ENCODE measurements at places on chromosomes 3 and 15.

DNA sequence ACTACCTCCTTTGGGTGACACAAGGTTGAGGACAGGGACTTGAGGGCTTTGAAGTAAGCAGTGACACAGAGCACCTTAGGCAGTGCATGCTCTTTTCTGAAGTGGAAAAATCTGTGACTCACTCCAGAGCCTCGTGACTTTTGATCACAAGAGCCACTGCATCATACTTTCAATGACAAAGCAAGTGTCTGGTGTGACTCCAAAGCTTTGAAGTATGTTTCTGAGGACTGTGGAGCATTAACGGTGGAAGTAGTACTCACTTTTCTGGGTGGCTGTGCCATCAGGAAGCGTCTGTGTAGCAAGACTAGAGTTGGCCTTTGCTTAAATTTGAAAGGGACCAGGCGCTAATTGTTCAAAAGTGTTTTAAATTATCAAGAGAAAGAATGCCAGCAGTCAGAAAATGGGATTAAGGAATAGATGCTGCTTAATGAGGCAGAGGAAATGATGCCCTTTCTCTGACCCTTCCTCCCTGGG lies 210.7 kb upstream of the TRIM42 start:
- DNase-seq: no peak

GRCh38 chr3:122620399-122620798 lies 42.9 kb downstream of the PARP15 start:
- DNase-seq: no peak

DNA sequence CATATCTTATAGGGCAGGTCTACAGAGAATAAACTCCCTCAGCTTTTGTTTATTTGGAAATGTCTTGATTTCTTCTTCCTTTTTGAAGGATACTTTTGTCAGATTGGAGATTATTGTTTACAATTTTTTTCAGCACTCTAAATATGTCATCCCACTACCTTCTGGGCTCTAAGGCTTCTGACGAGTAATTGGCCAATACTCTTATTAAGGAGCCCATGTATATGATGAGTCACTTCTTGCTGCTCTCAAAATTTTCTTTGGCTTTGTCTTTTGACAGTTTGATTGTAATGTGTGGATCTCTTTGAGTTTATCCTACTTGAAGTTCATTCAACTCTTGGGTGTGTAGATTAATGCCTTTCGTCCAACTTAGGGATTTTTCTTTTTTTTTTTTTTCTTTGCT lies 28.9 kb upstream of the CD200R1L start:
- no peak for DNase-seq

DNA sequence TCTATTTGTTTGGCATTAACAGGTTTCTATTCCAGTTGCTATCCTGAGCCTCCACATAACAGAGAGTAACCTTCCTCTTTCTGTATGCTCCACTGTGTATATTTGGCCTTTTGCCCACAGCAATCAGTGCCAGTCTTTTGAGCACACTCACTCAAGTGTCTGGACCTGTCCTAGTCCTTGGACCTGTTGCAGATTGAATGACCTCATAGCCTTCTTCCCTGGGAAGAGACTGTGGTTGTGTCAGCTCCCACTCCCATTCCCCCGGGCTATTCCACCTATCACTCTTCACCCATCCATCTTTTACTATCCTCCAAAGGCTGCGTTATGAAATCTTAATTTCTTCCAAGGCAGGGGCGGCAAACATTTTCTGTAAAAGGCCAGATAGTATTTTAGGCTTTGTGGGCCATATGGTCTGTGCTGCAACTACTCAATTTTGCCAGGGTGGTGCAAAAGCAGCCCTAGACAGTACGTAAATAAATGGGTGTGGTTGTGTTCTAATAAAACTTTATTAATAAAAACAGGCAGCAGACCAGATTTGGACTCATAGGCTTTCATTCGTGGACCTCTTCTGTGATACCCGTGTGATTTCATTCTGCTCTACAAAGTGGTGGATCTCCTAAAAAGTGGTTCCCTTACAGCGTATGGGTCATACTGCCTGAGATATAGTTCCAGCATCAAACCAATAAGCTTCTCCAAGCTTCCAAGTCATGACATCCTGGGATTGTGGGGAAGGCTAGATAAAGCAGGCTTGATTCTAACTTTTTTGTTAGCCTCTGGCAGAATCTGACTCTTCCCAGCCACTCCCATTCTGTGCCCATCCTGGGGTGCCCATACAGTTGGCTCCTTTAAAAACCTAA lies 57.4 kb downstream of the CDAN1 start:
- no peak for DNase-seq

DNA sequence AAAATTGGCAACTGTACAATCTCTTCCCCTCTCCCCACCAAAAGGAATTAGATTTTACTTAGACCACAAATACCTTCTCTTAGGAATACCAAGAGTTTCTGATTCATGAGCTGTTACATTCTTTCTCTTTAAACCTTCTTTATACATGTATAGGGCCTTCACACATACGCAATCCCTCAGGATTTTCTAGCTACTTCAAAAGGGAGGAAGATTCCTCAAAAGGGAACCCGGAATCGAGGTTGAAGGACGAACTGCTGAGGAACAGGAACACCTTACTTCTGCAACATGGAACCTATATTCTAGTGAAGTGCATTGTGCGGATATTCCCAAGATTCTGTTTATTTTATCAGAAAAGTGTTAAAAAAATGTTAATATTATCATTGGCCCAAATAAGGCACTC lies 52.3 kb downstream of the GABRB3 start:
- DNase-seq: no peak

GRCh38 chr3:16999871-17000270 lies 115.1 kb downstream of the PLCL2 start:
- DNase-seq: no peak

GRCh38 chr3:142243134-142243533 lies 17.7 kb upstream of the GK5 start:
- no peak for DNase-seq

- no peak for DNase-seq
Measured at GRCh38 chr3:153640689-153641665, 479.0 kb downstream of the RAP2B start.

- no peak for DNase-seq
Measured at GRCh38 chr15:43769584-43770228, 7.1 kb downstream of the ELL3 start.

- DNase-seq: no peak
Measured at GRCh38 chr3:144351773-144352365, 380.2 kb downstream of the DIPK2A start.

- DNase-seq: no peak
Measured at GRCh38 chr3:105334138-105334882, 32.4 kb upstream of the ALCAM start.

DNA sequence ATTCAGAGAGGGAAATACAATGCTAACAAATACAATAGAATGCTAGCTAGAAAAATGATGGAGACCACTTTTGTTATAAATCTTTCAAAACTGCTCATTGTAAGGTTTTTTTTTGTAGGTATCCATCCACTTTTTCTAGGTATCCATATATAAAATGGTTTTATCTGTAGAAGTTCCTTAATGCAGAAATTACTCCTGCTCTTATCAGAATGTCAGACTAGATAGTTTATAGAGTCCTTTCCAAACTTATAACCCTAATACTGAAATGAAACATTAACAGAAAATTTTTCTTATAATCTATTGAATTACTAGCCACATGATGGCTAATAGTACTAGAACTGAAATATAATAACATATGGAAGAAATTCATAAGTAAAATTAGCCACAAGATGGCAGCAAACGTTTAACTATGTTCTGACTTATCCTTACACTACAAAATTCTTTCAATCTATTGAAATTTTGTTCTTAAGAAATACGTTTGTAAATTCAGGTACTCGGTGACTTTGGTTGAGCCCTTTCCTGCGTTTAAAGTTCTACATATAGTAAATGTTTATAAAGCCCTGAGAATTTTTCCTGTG lies 58.5 kb downstream of the ECT2 start:
- DNase-seq: no peak

DNA sequence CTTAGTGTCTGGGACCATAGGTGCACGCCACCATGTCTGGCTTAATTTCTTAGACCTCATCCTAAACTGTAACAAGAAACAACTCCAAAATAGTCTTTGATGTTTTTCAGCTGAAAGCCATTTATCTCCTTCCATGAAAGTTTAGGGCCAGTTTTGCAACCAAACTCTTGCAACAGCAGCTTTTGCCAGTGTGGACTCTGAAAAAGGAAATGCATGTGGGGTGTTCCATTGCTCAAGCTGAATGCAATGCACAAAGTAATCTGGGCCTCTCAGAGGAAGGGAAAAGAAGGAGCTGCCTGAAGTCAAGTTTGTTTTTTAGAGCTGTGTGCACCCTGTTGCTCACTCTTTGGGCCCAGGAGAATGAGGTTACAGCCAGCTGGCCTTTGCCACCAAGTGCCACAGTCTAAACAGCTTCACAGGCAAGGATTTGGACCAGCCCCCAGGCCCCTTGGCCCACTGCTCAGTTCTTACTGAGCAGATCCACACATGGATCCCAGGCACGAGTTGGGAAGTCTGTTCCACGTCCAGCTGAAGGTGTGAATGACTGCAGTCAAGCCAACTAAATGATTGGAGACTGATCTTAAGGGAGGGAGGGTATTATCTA lies 212.3 kb upstream of the LRRFIP2 start:
- DNase-seq: no peak

DNA sequence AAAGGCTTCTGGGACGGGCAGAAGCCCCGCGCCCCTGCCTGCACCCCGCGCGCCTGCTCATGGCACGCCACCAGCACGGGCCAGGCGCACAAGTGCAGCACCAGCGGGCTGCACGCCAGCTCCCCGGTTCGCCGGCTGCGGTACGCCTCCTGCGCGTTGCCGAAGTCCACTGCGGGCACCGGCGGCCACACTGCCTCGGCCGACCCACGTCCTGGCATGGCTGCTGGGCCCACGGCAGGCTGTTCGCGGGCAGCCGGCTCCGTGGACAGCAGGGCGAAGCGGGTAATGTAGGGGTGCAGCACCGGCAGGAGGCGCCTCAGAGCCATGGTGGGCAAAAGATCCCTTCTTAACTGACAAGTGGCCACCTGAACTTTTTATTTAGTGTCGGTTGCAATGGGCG lies 34.8 kb downstream of the MCCC1 start:
- DNase-seq: no peak

DNA sequence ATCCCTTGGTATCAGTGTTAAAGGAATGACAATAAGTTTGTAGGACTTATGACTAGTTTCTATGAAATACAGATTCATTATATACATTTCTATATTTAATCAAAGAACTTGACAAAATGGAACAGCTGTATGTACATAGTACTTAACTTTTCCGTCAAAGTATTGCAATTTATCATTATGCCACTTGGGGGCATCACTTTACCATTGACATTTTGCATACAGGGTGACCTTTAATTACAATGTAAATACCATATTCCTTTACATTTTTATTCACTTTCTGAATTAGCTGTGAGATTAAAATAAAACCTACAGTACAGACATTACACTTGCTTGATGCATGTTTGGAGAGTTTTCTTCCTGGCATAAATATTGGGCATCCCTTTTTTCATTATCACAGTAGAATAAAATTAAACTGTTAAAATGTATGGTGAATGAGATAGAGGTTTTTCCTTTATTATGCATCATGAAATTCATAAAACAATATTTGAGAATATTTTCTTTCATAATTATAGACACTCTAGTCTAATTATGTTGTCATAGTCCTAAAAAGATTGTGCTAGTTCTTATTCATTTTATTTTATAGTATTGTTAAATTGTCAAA lies 6.9 kb downstream of the NEK11 start:
- no peak for DNase-seq

GRCh38 chr3:111619833-111620232 lies 24.7 kb upstream of the ZBED2 start:
- no peak for DNase-seq

GRCh38 chr3:146511402-146512134 lies 32.8 kb downstream of the PLSCR1 start:
- DNase-seq: no peak

DNA sequence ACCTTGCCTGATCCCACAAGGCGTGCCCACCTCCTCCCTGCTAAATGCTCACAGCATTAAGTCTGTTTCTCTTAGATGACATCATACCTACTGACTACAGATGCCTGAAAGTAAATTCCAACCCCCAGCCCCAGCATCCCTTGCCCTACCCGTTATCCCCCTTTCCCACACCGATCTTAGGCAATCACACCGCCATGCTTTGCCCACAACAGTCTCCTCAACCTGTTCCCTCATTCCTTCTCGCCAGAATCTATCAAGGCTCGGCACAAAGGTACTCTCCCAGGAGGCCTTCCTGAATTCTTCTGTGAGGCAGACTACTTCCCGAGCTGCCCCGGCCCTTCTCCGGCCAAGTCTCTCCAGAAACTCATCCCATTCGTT lies 789 bp upstream of the SEC61A1 start:
- DNase-seq: no peak

GRCh38 chr3:27573780-27574437 lies 89.7 kb upstream of the SLC4A7 start:
- no peak for DNase-seq

DNA sequence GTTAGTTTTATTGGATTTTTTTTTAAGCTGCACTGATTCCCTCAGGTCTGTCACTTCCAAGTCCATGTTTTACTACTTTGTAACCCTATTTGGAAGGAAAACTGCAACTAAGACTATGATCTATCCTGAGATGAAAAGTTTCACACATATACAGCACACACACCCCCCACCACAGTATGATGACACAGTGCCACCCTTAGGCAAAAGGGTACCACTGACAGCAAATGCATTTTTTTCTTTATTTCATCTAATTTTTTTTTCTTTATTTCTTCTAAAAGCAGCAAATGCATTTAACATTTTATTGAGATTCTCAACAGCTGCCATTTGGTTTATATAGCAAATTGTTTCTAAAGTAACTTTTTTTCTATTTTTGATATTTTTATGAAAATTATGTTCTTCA lies 21.2 kb downstream of the NGRN start:
- DNase-seq: peak; percentile 33

DNA sequence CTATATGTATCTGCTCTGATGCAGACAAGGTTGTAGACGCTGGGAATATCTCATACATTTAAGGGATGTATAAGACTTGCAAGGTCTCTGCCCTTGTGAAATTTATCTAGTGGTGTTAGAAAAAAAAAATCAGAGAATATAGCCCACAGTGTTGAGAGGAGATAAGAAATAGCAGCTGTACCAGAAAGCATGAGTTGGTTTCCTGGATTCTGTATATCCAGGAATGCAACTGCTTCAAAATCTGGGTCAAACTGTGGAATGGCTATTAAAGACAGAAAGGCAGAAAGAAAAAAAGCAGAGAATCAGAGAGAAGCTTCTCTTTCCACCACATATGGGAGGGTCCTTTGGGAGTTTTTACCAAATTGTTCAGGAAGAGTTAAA lies 1.5 kb upstream of the TMEM212 start:
- no peak for DNase-seq

GRCh38 chr3:184733971-184734608 lies 22.2 kb upstream of the MAGEF1 start:
- DNase-seq: no peak

GRCh38 chr15:56247266-56247665 lies 3.6 kb upstream of the RFX7 start:
- no peak for DNase-seq

Measured in T follicular helper cell (primary cell).